AG10803 (cell line): ENCODE measurements at places on chromosomes 12 and 14.

GRCh38 chr12:104410786-104411185 is 46.0 kb upstream of the CHST11 start:
- DNase-seq: peak; percentile 15

DNA sequence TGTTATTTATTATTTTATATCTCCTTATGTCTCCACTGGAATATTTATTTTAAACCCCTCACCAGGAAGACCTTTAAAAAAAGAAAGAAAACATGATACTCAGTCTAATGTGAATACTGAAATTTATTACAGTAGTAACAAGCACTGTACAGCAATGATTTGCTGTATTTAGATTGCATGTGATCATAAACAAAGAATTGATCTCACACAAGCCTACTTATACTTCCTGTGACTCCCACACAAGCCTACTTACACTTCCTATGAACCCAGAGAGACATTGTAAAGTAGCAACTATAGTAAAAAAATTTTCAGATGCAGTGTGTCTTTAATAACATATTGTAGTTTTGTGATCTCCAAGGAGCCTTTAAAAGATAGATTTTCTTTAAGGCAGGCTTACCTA is 142.7 kb upstream of the SYT1 start:
- DNase-seq: no peak

DNA sequence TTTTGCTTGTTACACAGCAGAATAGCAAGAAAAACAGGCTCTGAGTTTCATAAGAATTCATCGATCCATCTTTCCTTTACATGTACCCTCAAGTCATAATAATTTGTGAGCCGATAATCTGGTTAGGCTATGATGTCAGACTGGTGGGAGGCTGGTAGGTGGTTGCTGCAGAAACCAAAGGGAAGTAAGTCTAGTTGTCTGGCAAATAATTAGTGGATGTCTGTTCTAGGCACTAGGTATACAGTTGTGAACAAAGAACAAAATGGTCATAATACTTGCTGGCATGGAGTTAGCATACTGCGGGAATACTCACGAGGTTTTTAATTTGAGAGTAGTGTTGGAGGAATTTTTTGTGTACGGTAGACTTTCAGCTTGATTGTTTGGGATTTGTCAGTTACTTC is 8.8 kb downstream of the SUSD6 start:
- DNase-seq: no peak

- DNase-seq: peak; percentile 55
These were observed 72.4 kb downstream of the TTC9 start for GRCh38 chr14:70714055-70714550.

DNA sequence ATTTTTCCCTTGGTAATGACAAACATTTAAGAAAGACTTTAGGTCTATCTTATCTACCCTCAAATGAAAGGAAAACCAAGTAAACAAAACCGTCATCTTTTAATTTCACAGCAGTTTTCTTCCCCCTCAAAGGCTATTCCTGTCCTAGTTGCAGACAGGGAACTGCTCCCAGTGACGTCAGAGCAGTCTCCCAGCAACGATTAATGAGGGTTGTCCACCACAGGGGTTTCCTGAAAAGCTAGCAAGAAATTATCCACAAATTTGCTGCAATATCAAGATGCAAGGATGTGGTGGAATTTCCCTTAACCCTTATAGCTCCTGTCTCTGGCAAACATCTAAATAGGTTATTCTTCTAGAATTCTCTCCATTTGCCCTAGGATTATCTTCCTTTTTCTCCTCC is 89.1 kb upstream of the STAC3 start:
- peak; percentile 56 for DNase-seq

- DNase-seq: no peak
These were observed 27.0 kb downstream of the CCDC85C start for GRCh38 chr14:99576761-99577705.

DNA sequence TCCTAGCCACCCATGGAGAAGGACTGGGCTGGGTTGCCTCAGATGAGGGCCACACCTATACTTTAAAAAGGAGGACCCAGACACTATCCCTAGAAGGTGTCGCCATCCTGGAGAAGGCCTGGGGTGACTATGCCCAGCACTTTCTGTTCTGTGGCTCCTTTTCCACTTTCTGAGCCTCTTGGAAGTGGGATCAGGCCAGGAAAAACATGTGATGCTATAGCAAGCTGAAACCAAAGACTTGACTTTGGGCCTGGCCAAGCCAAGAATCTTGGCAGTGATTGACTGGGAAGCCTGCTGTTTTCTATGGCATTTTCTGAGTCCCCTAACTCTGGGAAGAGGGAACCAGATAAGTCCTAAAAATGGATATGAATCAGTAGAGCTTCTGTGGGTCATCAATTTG is 332.3 kb downstream of the ZFP36L1 start:
- DNase-seq: no peak

DNA sequence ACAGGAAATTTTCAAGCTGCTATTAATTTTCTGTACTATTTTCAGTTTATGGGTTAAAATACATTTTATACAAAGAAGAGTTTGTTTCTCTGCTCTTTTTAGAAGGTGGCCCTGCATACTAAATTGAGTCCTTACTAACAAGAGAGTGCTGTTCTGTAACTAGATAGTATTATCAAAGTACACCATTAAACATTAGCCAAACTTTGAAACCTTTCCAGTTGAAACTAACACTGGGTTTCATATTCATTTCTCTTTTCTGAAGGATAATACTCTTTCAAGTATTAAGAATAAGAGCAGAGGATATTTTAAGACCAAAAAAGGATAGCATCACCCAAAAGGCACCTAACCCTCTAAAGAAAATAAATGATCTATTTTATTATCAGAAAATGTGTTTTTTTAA is 47.2 kb downstream of the PEBP1 start:
- DNase-seq: no peak

- no peak for DNase-seq
These were observed 108.9 kb downstream of the DACT1 start for GRCh38 chr14:58746701-58747100.

DNA sequence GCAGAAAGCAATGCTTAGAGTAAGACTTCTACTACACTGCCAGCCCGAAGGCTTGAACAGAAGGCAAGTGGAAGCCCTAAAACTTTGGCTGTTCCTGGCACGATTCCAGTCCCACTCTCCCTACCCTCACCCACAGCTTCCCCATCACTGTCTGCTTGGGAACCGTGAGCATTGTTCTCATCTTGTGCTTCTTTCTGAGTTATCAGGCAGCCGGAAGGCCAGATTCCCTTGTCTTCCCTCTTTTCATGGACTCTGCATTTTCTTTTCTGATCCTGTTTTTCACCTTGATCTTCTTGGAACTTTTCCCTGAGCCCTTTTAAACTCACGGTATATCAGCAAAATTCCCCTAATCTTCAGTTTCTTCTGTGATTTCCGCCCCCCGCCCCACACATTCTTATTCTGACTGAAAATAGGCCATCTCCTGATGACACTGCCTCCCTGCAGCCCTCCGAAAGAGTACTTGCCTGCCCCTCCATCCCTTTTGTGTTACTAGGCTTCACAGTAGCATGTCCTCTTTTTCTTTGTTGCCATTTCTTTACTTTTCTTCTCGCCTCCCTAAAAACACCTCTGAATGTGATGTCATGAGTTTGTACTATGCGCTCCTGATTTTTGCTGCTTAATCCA is 29.9 kb downstream of the RCOR1 start:
- DNase-seq: no peak

- DNase-seq: no peak
These were observed at the start of gene AVPR1A for GRCh38 chr12:63150713-63151622. Gene AVPR1A (minus strand): TSS chr12:63151201. CDS start chr12:63150836, 365 bp downstream.

DNA sequence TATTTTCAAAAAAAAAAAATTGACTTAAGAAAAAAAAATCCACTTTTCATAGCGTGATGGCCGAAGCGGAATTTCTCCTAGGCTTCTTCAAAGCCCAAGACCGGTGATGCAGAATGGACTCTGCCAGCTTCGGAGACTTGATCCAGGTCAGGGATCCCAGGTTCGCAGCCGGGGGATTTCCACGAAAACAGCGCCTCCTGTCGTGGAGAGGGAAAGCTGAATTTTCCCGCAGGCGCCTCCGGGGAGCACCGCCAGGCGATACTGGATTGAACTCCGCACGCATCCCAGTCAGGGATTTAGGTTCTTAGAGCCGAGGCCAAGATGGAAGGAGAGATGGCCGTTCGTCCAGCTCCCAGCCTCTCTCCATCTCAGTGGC is 2.1 kb downstream of the TTC6 start:
- peak; percentile 10 for DNase-seq

DNA sequence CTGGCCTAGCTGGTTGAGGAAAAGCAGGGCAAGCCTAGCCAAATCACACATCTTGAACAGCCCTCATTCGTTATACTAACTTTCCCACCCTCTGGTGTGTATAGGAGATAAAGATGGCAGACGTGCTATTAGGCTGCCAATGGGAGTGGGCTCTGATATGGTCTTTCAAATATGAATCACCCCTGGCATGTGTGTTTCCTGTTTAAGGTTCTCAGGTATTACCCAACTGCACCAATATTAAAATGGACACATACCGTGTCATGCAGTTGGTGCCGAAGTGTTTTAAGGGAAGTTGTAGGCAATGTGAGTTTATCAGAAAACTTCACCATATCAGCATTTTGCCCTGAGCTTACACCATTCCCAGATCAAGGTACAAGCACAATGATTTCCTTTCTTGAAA is 33.4 kb downstream of the CHST11 start:
- DNase-seq: no peak

GRCh38 chr14:98954349-98955000 is 317.5 kb downstream of the BCL11B start:
- DNase-seq: no peak
